ENCODE measurements at places on chromosomes 16 and 17.
A peak's percentile ranks its signal among the peaks of the same experiment; 100 is the strongest.

DNA sequence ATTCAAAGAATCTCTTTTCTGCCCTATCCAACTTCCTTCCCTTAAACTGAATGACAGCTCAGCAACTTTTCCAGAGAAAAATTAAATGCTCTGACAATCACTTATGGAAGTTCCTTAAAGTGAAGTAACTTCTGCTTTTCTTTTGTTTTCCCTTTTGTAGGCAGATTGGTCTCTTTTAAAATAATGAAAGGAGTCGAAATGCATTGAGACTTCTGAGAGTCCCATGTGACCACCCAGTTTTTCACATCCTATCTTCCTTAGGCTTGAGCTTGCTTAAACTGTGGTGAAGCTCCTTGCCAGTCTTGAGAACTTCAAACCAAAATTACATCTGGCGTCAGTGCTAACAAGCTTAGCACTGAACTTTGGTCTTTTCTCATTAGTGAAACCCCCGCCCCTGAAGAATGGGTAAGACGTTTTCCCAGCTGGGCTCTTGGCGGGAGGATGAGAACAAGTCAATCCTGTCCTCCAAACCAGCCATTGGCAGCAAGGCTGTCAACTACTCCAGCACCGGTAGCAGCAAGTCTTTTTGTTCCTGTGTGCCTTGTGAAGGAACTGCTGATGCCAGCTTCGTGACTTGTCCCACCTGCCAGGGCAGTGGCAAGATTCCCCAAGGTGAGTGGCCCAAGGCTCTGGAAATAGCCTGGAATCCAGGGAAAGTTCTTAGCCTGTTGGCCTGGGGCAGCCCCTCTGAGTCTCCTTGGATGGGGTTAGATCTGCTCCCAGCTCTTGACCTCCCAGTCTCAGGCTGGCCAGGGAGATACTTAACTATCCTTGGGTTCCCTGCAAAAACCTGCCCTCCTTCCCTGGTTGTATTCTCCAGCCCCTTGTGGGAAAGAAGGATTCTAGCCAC, 1.2 kb downstream of the TMEM106A start:
- DNase-seq: no peak

GRCh38 chr16:65202461-65202860, 80.6 kb upstream of the CDH11 start:
- no peak for DNase-seq

DNA sequence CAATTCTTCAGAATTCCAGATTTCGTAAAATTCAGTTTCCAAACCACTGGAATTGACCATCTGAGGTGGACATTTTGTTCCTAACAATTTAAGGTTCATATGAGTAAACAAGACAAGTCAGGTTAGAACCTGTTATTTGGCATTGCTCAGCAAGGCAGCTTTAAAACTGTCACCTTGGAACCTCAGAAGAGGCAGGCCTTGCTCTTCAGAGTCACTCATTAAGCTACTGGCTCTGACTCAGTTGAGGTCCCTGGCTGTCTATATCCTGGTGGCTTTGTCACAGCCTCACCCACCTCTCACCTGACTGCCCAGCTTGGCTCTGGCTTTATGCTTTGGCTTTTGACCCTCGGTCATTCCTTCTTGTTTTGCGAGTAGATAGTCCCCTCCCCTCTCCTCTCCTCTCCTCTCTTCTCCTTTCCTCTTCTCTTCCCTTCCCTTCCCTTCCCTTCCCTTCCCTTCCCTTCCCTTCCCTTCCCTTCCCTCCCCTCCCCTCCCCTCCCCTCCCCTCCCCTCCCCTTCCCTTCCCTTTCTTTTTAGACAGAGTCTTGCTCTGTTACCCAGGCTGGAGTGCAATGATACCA, 238.4 kb downstream of the SHISA9 start:
- DNase-seq: no peak

DNA sequence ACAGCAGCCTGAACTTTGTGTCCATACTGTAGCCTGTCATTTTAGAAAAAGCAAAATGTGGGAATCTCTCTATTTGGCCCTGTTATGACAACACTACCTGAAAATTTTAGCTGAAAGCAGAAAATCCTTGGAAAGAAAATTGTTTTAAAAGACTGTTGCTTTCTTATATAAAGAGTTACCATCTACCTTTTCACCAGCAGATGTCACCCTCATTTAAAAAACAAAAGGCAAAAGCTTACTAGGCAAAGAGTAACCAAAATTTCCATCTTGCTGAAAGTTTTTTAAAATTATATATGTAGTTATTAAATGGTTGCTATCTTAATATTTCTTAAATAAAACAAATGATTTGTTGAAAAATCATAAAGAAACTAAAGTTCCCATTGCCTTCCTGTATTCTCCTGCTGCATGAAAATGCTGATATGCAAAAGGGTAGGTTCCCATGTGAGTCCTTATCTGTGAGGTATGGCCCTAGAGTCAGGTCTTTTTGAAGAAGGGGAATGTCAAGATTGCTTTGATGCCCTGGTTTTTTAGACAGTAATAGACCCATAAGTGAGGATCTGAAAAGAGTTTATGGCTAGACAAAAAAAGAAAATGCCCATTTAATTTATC, 61.0 kb downstream of the TNRC6C start:
- DNase-seq: peak; percentile 41

GRCh38 chr16:2056681-2057407, 9.1 kb downstream of the TSC2 start:
- DNase-seq: no peak

DNA sequence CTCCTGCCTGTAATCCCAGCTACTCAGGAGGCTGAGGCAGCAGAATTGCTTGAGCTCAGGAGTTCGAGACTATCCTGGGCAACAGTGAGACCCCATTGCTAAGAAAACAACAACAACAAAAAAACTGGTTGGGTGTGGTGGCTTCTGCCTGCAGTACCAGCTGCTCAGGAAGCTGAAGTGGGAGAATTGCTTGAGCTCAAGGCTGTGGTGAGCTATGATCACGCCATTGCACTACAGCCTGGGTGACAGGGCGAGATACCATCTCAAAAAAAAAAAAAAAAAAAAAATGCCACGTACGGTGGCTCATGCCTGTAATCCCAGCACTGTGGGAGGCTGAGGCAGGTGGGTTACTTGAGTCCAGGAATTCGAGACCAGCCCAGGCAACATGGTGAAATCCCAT, 34.1 kb downstream of the NME2 start:
- DNase-seq: no peak

DNA sequence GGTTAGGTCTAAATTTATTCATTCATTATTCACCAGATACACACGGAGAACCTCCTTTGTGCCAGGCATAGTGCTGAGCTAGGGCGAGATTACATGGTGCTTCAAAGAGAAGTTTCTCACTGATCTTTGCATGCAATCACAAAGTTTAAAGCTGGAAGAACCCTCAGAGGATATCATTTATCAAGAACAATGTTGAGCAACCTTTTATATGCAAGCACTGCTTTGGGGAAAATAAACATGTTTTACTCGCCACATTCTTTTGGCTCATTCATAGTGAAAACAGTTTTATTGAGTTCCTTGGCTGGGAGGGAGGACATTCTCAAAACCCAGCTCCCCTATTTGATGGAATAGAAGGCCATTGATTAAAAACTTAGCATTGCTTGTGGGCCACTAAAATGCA, 49.8 kb upstream of the XYLT1 start:
- peak; percentile 73 for DNase-seq

DNA sequence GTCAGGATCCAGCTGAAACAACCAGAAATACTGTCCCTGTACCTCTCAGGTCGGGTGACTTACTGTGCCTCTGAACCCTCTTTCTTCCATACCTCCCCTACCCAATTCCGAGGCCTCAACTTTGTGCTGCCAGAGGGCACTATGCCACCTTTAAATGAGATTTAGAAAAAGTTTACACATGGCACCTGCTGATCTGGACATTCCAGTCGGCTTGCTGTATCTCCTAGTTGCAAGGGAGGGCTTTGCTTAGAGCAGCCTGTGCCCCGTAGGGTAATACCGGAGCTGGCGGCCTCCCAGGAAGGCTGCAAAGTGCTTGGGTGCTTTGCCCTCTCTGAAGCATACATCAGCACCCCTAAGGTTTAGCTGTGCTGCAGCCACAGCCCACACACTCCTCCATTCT, 306.0 kb upstream of the RBFOX1 start:
- no peak for DNase-seq

- peak; percentile 8 for DNase-seq
Measured at GRCh38 chr16:17379121-17379571, 91.6 kb downstream of the XYLT1 start.
